ENCODE measurements at places on chromosomes 12 and 14.

DNA sequence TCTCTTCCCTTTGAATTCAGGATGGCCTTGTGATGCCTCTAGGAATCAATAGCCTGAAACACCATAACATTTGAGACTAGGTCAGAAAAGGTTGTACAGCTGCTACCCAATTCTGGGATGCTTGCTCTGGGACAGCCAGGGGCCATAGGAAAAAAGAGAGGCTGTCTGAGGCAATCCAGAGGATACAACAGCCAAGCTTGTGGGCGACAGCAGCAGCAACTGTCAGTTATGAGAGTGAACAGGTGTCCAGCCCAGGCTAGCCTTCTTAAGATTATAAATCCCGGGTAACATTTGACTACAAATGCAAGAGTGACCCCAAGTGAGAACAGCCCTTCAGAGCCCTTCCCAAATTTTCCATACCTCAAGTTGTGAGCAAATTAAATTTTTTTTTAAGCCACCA, 11.1 kb downstream of the DCN start:
- no peak for DNase-seq

GRCh38 chr12:104459368-104459909, 2.7 kb downstream of the CHST11 start:
- no peak for DNase-seq

DNA sequence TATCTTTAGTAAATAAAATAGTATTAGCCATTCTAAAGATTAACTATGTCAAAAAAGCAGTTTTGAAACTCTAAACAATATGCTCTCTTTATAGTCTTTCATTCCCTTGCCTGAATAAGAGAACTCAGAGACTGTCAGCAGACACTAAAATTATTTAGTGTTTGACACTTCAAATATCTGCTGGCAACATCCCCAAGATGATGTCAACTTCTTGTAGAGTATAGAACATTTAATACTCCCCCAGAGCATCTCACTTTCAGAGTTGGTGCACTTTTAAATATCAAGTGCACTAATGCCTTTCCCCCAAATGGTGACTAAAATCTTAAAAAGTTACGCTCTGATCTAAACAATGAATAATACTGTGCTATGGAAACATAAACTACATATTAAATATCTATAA, 374.9 kb downstream of the SLC6A15 start:
- DNase-seq = no peak

- DNase-seq = no peak
Observed at GRCh38 chr14:77040741-77041653, 12.5 kb upstream of the IRF2BPL start.

GRCh38 chr12:49667325-49668090, 39.7 kb downstream of the FMNL3 start:
- no peak for DNase-seq

GRCh38 chr14:43647302-43647701, 859.8 kb downstream of the FSCB start:
- no peak for DNase-seq
